ENCODE measurements at places on chromosomes 3 and 15.

DNA sequence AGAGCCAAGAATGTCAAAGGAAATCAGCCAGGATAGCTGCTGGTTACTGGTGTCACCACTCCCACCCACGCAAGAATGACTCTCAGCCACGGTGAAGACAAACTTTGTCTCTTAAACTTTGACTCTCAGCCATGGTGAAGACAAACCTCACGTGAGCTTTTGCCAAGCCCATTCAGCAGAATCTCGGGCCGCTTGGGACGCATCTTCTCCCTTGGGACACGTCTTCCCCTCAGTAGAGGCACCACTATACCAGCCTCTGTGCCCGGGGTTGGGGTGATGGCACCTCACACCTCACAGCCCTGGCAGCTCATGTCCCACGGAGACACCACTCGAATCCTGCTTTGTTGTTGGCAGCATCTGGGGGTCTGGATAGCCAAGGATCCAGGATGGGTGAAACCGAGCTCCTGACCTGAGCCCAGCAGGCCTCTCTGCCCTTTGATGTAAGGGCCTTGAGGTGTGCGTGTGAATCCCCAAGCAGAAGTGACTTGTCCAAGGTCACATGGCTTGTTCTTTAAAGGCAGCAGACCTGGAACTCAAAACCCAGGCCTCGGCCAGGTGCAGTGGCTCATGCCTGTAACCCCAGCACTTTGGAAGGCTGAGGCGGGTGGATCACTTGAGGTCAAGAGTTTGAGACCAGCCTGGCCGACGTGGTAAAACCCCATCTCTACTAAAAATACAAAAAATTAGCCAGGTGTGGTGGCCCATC lies 21.8 kb downstream of the RBPMS2 start:
- DNase-seq, result no peak

DNA sequence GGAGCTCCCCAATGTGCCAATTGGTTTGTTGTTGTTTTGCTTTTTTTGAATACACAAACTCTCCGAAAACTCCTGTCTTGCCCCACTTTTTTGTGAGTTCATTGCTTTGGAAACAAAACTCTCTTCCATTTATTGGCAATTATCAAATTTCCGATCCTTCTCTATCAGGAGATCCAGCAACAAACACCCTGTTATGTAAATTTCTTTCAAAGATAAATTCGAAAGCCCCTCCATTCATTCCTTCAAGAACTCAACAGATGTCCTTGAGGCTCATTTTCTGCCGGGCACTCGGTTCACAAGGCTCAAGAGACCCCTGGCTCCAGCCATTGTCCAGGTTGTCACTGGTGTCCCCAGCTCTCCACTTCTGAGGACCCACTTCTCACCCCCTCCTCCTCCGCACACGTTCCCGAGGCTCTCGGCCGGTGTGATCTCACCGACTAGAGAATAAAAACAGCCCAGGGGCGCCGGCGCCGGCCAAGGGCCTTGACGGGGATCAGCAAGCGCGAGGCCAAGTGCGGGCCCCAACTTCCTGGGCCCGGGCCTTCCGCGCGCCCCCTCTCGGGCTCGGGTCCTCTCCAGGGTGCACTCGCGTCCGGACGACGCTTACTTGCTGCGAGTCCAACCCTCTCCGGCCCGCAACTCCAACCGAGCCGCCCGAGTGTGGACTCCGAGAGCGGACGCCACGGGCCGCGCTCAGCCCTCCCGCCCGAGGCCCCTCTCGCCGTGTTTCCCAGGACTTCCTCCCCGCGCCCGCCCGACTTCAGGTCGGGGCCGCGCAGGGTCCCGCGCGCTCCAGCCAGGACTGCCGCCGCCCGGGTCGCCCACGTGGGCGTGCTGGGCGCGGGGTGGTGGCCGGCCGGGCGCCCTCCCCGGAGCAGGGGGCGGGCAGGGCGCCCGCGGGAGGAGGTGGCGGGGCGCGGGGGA lies 533 bp upstream of the SMAD3 start:
- DNase-seq, result no peak

DNA sequence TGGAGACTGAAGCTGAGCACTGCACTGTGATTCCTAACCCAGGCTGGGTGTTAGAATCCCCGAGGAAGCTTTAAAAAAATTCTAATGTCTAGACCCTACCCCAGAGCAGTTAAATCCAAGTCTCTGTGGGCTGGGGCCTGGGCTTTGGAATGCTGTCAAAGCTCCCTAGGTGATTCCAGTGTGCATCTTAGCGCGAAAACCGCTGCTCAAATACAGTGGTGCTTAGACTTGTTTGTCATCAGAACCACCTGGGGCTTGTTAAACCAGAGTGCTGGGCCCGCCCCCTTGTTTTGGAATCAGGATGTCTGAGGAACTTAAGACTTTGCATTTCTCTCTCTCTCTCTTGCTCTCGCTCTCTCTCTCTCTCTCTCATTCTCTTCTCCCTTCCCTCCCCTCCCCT lies 20.7 kb downstream of the RHCG start:
- DNase-seq, result no peak

DNA sequence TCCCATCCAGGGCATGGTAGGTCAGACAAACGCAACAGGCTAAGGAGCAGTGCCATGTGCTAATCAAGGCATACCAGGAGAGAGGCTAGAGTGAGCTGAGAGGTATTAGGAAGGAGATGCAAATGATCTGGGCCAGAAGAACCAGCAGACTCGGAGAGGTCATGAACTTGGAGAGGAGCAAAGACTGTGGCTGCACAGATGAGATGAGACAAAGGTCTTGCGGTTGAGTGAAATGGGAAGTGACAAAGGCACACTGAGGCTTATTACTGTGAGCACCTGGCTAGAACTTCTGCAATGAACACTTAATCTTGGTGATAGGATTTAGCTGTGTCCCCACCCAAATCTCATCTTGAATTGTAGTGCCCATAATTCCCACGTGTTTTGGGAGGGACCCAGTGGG lies 380.2 kb downstream of the ULK4 start:
- no peak for DNase-seq

- no peak for DNase-seq
These were observed 35.7 kb downstream of the SRP14 start for GRCh38 chr15:40003116-40003916.

DNA sequence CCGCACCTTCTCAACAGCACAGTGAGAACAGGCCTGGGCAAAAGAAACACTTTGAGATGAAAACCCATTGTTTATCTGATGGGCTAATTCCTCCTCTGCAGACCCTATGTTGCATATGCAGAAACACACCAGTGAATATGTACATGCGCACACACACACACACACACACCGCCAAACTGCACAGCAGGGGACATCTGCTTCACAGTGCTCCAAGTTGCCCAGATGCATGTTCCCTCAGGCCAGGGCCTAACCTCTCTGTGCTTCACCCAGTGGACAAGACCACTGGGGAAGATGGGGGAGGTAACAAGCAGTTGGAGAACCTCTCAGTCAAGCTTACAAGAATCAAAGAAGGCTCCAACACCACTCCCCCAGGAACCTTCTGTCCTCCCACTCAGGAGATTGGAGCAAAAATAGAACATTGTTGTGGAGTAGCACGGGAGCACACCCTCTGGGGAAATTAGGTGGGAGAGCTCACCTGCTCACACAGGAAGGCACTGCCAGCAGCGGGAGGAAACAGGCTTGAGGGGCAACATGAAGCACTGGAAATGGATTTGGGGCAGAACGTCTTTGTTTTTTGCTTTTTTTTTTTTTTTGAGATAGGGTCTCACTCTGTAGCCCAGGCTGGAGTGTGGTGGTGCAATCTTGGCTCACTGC lies 13.0 kb downstream of the HCN4 start:
- DNase-seq, result no peak
